ENCODE measurements at places on chromosomes 16 and 17. TPM values are rescaled to one million over a fixed set of nuclear protein-coding genes. Genes with fewer than 3 reads are reported as not detected.

SYT17 gene
- total RNA-seq, result 0.66 TPM

ZSCAN10 gene
- not detected for total RNA-seq

TRPV3 gene
- total RNA-seq, result 5.5 TPM

CCDC200 gene
- total RNA-seq, result not detected

PRSS36 gene
- not detected for total RNA-seq

LUC7L gene
- 59.0 TPM for total RNA-seq

CCT6B gene
- 1.1 TPM for total RNA-seq

GDPD1 gene
- 3.1 TPM for total RNA-seq

FOXN1 gene
- total RNA-seq, result not detected

CDH5 gene
- total RNA-seq, result not detected

CACNA1H gene
- 0.66 TPM for total RNA-seq

MRPS23 gene
- total RNA-seq, result 21.4 TPM

LAT gene
- 1.1 TPM for total RNA-seq

BRIP1 gene
- total RNA-seq, result 0.88 TPM

SLC5A11 gene
- 0.14 TPM for total RNA-seq

ANTKMT gene
- 30.6 TPM for total RNA-seq

TP53TG3C gene
- total RNA-seq, result 0.29 TPM

FA2H gene
- not detected for total RNA-seq

All from placental pericyte (primary cell).